CD8-positive, alpha-beta memory T cell (primary cell): ENCODE measurements at places on chromosomes 7 and 10. TPM values are rescaled to one million over a fixed set of nuclear protein-coding genes. Genes with fewer than 3 reads are reported as not detected.

The MOGAT3 gene
- total RNA-seq, result not detected

The TSPAN12 gene
- not detected for total RNA-seq

The FLNC gene
- not detected for total RNA-seq

The CREM gene
- 132 TPM for total RNA-seq

The RARRES2 gene
- total RNA-seq, result not detected

The PKD2L1 gene
- total RNA-seq, result not detected

The CYP26C1 gene
- total RNA-seq, result not detected

The GSTO2 gene
- 1.1 TPM for total RNA-seq

The TRIM50 gene
- total RNA-seq, result not detected

The ASB4 gene
- not detected for total RNA-seq

The TWIST1 gene
- 0.18 TPM for total RNA-seq
